ENCODE measurements at places on chromosomes 2 and 18.

- DNase-seq: no peak
Observed at GRCh38 chr18:9447334-9447733, 28.0 kb upstream of the RALBP1 start.

GRCh38 chr2:202494300-202495229, 118.4 kb downstream of the BMPR2 start:
- no peak for DNase-seq

- no peak for DNase-seq
Observed at GRCh38 chr2:150432312-150432625, 55.2 kb downstream of the RND3 start.

GRCh38 chr2:11757101-11757500, 10.7 kb downstream of the LPIN1 start:
- DNase-seq: no peak

All from stimulated activated CD4-positive, alpha-beta T cell treated with anti-CD3 and anti-CD28 coated beads, Interleukin-4, amount 100 ng/mL, for 48 hours (primary cell).